ENCODE measurements at places on chromosomes 5 and 9.

DNA sequence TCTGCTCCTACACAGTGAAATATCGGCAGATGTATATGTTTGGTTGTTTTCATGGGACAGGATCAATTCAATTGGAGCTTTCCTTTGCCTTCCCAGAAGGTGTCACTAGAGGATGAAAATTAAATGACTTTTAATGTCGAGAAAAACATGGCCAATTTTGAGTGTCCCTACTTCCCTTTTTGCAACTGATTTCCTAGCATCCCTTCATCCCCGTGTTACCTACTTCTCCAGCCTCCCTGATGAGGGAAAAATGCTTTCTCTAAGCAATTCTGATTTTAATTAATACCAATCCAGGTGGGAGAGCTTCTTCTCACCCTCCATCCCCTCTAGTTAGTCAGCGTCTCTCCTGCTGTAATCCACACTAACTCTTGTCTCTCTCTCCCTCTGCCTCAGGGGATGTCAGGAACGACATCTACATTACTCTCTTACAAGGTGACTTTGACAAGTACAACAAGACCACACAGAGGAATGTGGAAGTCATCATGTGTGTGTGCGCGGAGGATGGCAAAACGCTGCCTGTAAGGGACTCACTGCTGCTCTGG, 64.9 kb downstream of the DOCK2 start:
- no peak for DNase-seq

- DNase-seq, result no peak
Measured at GRCh38 chr9:126952205-126952977, 37.8 kb downstream of the RALGPS1 start.

GRCh38 chr5:94784536-94785505, 166.4 kb downstream of the SLF1 start:
- no peak for DNase-seq

GRCh38 chr9:134423166-134423565, 96.9 kb downstream of the RXRA start:
- DNase-seq, result no peak

DNA sequence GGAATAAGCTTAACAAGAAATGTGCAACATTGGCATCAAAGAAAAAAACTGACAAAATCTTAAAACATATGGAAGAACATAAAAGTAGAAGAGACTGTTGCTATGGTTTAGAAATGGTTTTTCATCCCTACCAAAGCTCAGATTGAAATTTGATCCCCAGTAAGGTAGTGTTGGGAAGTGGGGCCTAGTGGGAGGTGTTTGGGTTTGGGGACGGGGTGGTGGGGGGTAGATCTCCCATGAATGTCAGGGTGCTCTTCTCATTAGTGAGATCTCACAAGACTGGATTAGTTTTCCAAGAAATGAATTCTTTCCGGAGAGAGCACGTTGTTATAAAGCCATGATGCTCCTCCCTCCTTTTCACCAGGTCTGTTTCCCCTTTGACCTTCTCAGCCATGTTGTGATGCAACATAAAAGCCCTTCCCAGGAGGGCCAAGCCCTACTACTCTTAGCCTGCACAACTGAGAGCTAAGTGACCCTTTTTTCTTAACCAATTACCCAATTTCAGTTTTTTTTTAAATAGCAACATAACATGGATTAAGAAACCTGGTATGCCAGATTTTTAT, 10.6 kb downstream of the TMEM167A start:
- no peak for DNase-seq

- no peak for DNase-seq
Measured at GRCh38 chr5:113969901-113970300, 392.0 kb upstream of the KCNN2 start.

DNA sequence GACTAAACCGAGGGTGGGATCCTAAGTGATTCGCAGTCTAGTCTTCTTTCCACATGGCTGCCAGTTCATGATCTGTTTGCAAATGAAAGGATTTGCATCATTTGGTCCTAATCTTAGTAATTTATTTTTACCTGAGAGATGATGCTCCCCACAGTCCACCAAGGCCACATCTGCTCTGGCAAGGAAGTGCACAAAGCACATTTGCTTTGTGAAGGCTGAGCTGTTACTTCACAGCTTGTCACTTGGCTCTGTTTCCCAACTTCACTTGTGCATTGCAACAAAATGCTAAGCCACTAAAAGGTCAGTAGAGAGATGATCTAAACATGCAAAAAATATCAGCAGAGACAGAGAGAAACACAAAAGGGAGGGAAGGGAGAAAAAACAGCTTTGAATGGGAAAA, 128.5 kb upstream of the VLDLR start:
- DNase-seq, result no peak

DNA sequence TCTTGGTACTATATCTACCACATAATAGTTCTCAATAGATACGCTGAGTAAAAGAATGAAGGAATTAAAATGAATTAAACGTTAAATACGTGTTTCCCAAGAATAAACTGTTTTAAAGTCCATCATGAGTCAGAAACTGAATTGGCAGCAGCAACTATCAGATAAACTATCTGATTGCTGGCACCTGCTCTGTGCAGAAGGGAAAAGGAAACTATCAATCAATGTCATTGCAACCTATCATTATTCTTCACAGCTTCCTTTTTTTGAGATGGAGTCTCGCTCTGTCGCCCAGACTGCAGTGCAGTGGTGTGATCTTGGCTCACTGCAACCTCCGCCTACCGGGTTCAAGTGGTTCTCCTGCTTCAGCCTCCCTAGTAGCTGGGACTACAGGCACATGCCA, 8.8 kb upstream of the WDR36 start:
- DNase-seq, result no peak

DNA sequence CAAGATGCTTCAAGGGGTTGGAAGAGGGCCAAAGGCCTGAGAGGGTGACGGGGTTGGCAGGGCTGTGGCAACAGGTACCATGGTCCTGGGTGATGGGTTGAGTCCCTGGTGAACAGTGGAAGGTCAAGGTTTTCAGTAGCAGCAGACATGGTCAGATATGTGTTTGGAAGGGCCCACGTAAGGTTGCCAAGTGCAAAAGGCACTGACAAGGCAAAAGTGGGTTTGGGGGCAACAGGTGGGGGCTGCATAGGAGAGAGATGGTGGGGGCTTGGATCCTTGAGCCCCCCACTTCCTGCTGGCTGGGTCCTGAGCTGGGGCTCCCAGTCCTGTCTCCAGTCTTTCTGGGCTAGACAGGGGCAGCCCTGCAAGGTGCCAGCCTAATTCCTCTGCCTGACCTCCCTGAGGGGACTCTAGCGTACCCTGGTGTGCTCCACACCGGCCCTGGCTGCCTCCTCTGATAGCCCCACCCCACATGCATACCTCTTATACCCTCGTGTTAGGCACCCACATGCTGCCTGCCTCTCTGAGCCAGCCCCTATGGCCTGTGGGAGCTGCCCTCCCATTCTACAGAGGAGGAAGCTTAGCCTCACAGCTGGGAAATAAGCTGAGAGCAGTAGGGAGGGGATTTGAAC, 20.9 kb upstream of the NSD1 start:
- DNase-seq, result no peak

DNA sequence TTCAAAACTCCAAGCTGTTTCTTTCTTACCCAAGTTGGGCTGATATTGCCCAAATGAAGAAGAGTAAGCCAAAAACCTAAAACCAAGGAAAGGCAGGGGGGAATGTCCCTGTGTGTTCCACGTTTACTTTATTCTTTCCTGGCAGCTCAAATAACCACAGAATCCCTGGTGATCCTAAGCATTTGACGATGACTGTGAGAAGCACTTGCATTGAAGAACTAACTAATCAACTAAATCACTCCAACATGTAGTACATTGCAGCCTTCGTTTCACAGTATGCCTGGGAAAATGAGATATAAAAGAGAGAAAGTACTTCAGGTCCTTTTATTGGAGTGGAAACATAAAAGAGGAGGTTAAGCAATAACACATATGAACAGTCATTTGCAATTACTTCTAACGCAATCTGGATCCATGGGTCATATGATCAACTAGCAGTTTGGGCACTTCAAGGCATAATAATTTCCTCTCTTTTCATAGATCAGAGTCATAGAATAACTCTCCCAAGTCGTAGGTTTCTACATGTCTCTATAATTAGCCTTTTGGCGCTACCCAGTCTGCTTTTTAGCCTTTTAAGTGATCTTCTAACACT, 338.4 kb downstream of the TMEM167A start:
- DNase-seq, result no peak

DNA sequence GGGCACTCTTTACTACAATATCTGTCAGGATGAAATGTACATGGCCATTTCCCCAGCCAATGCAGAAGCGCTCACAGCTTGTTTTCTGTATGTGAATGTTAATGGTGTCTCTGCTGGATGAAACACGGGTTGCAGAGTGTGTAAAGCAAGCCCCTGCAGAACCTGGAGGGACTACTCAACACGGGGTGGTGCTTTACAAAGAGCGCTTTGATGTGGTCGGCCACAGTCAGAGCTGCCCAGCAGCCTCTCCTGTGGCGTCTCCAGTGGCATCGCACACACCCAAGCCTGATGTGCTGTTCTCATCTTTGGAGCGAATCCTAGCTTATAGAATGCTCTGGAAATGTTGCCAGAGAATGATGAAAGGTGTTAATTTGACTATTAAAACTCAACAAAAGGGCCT, 162.7 kb upstream of the NFIL3 start:
- no peak for DNase-seq

- no peak for DNase-seq
Measured at GRCh38 chr5:99019812-99020697, 91.2 kb upstream of the CHD1 start.

DNA sequence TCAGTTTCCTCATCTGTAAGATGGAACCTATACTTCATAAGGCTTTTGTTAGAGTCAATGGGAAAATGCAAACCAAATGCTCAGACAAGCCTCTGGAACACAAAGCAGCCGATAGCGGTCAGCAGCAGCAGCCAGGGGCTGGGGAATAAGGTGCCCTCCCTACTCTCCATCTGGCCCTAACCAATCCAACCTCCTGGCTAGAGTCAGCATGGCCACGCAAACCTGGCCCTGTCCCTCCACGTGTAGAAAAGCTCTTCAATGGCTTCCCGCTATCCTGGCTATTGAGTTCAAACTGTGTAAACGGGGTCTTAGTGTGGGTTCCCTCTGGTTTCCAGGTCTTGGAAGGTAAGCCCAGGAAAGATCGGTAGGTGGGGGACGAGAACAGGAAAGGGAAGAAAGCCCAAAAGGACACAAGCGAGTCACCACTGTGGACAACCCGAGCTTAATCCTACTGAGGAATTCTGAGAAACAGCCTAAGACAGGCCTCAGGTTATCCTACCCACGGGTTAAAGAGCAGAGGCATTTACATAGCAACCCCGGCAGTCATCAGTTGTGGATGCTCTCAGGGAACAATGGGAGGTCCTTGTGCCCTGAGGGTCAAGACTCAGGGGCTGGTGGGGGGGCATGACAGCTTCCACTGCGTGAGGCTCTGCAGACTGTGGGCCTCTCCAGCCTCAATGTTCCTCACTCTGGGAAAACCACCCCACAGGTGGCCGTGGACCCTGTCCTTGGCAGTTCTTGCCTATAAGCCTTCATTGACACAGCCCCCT, 30.9 kb downstream of the FABP6 start:
- DNase-seq, result no peak

- no peak for DNase-seq
Measured at GRCh38 chr5:94473936-94474335, 144.5 kb downstream of the KIAA0825 start.

- DNase-seq, result no peak
Measured at GRCh38 chr9:72089451-72090130, 29.2 kb upstream of the C9orf57 start.

GRCh38 chr9:38363589-38363925, 28.9 kb upstream of the ALDH1B1 start:
- DNase-seq, result no peak

- no peak for DNase-seq
Measured at GRCh38 chr5:159217236-159217635, 7.9 kb upstream of the RNF145 start.

Data from cortex of kidney (tissue), 1 donor.